Activated CD4-positive, alpha-beta T cell treated with anti-CD3 and anti-CD28 coated beads, Interleukin-2, amount 10 ng/mL, durations not matched to agents 24 days and 14 days (primary cell): ENCODE measurements at places on chromosomes 5 and 9. TPM values are rescaled to one million over a fixed set of nuclear protein-coding genes. Genes with fewer than 3 reads are reported as not detected.
A peak's percentile ranks its signal among the peaks of the same experiment; 100 is the strongest.

- DNase-seq, result no peak
Measured at GRCh38 chr5:134957920-134958608, 9.6 kb upstream of the CATSPER3 start.

Gene SIGMAR1
- 117 and 128 TPM in 2 replicates for total RNA-seq

DNA sequence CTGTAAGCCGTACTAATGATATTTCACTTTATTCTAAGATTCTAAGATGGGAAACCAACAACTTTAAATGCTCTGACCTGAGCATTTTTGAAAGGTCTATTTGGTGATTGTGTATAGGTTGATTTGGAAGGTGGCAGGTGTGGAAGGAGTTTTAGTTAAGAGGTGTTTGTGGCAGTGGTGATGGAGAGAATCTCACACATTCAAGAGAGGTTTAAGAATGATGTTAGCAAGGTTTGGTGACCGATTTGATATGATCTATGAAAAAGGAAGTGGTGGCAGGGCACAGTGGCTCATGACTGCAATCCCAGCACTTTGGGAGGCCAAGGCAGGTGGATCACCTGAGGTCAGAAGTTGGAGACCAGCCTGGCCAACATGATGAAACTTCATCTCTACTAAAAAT, 319.2 kb upstream of the CD180 start:
- no peak for DNase-seq

GRCh38 chr5:172098046-172098445, 90.0 kb downstream of the STK10 start:
- no peak for DNase-seq

GRCh38 chr9:108297073-108297472, 558.7 kb downstream of the ACTL7B start:
- no peak for DNase-seq

DNA sequence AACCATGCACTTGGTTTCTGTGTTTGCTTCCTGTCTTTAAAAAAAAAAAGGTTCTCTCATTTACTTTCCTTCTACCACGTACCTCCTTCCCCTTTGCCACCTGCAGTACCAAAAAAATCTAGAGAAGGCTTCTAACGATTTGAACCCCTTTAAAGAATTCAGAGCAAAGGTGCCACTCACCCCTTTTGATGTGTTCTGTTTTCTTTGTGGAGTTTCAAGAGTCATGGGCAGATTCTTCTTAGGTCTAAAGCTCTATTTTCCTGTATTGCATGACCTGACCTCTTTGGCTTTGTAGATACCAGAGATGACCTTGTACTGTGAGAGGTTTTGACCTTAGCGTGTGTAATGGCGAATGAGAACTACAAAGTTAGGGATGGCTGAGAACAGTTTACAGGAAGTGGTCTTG, 29.0 kb downstream of the TXNDC8 start:
- DNase-seq, result no peak

Gene BTNL9
- total RNA-seq, result 0.23 TPM in 1 of 2 replicates, not detected in the other

DNA sequence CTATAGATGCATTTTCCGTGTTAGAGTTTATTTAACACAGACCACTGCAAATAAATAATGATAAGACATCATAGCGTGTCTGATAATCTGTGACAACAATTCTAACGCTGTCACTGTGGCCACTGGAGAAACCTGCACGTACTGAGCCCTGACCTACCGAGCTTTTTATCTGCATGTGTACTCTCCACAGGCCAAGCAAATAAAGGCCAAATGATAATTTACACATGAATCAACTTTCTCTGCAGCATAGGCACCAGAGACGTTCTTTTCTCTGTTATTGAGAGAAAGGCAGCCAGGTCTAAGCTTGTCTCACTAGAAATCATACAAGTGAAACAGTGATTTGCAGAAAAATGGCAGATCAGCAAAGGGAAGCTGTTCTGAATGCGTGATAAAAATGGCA, 75.8 kb downstream of the POU5F2 start:
- no peak for DNase-seq

DNA sequence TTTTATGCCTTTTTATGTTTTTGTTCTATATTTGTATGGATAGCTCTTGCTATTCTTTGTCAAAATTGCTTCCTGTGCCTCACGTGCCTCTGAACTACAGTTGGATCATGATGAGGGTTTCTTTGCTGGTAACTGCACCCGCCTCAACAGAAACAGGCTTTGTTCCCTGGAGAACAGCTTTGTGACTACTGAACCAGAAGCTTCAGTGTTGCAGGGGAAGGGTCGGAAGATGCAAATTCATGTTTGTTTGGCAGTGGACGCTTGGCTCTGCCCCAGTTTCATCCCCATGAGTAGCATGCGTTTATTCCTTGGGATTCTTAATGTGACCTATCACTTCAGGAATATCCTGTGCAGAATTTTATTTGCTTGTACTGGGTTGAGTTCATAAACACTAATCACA, 959.1 kb upstream of the WWC1 start:
- DNase-seq, result no peak

DNA sequence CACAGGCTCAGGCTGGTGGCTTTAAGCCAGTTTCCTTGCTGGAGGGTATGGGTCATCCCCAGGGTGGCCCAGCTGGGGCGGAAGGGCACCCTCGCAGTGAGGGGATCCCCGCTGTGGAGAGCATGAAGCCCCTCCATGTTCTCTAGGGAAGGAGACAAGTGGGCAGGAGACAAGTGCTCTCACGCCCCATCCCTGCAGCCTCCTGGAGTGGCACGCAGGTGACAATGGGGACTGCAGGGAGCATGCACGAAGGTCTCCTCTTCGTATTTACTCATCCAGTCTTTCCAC, 83.3 kb downstream of the GTF3C4 start:
- DNase-seq, result no peak

DNA sequence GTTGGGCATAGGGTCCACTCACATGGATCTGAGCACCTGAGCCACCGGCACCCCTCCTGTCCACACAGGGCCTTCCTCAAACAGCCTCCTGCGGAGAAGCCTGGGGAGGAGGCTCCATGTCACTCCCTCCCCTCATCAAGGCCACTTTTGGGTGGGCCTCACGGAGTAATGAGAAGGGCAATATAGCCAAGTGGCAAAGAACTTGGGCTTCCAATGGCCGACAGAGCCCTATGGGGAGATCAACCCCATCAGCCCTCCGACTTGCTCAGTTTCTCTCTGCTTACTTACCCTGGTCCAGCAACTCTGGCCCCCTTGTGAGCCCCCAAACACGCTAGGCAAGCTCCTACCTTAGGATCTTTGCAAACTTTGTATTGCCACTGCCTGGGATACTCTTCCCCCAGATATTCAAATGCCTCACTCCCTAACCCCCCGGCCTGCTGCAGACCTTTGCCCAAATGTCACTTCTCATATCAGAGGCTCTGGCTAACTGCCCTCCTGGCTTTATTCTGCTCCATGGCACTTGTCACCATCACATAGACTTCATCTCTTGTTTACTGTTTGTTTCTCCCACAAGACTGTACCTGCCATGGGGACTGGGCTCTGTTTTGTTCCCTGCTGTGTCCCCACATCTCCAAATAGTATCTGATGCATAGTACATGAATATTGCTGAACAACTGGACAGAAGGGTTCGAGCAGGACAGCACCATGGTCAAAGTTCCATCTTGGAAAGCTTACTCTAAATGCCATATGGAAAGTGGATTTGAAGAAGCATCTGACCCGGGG, 220.8 kb downstream of the FSTL4 start:
- no peak for DNase-seq

DNA sequence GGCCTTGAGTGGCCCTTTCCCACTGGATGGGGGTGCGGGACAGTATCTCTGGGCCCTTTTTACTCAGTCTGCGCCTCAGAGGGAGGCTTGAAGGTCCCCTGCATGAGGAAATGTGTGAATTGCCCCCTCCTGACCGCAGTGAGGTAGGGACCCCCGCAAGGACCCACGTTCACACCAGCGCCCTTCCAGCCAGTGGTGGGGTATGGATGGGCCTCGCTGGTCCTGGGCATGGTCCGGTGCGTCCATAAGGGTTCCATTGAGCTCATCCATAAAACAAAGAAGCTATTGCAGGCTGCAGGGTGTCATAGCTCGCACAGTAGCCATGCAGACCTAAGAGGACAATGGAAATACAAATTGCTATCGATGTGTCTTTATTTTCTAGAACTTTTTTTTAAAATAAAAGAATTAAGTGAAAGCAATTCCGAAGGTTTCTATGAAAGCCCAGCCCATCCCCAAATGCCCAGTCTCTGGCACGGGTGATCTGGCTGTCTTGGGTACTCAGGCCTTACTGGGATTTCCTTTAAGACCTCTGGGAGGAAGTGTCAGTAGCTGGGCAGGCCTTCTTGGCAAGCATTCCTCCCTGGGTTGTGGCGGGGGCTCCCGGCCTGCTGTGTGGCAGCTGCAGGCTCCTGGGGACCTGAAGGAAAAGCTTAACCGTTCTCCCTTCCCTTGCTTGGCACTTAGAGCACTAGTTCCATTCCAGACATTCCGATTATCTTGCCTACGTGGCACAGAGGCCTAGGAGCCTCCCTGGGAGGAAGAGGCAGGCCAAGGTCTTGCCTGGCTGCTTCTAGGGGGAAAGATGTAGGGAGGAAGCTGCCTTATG, 1.5 kb upstream of the SEMA5A start:
- no peak for DNase-seq

GRCh38 chr5:127849408-127849807, 146.2 kb downstream of the CCDC192 start:
- no peak for DNase-seq

- DNase-seq, result no peak
Measured at GRCh38 chr5:68330574-68330973, 115.0 kb downstream of the PIK3R1 start.

DNA sequence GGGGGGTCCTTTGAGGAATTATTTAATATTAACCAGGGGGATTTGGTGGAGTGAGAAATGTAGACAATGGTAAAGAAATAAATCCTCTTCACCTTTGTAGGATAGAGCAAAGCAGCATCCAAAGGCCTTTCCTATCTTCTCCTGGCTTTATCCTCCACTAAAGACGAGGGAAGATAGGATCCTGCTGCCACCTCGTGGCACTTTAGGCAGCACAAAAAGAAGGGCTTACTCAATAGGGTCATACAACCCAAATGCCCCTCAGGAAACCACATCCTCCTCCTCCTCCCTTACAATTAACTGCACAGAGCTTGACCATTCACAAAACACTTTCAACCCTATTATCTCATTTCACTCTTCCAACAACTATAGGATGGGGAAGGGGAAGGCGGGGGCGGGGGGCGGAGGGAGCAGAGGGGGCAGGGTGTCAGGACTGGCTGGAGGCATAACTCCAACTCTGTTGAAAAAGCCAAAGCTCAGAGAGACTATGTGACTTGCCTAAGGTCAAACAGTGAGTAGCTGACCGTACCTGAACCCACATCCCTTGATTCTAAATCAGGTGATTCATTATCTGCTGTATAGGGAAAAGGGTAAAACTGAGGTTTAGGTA, 45.4 kb upstream of the MYOT start:
- DNase-seq, result no peak

DNA sequence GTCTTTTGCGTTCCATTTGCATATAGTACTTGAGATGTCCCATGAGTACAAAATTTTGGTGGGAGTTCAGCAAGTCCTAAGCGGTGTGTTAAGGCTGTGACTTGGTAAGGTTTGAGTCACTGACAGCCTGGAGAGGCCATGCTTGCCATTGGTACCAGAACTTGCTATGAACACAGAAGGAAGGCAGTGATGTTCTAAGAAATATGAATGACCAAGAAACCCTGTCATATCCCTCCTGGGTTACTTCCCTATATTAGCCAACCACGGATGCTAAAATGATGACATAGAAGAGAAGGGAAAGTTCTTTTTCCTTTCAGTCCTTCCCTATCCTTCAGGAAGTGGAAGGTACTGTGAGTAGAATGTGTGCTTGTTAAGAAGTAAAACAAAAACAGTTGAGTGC, 136.7 kb downstream of the GCNT1 start:
- no peak for DNase-seq

Gene MRNIP
- 27.6 and 27.8 TPM in 2 replicates for total RNA-seq

Gene GRXCR2
- not detected in 2 replicates for total RNA-seq

- DNase-seq, result peak; percentile 77
Measured at GRCh38 chr5:156929366-156929948, 33.6 kb downstream of the TIMD4 start.

Gene SLC25A2
- 0.14 and 0.23 TPM in 2 replicates for total RNA-seq

- DNase-seq, result no peak
Measured at GRCh38 chr9:117747386-117747970, 43.3 kb downstream of the TLR4 start.

DNA sequence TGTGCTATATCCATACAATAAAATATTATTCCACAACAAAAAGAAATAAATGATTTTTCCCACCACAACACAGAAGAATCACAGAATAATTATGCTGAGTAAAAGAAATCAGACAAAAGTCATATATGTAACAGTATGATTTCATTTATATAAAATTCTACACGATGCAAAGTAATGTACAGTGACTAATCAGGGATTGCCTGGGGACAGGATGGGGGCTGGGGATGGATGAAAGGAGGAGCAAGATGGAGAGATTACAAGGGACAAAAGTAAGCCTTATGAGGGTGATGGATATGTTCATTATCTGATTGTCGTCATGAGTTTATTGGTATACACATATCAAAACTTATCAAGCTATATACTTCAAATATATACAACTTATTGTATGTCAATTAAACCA, 154.0 kb downstream of the FBN2 start:
- DNase-seq, result no peak

GRCh38 chr9:29514862-29515261, 1941.6 kb upstream of the C9orf72 start:
- no peak for DNase-seq

- DNase-seq, result no peak
Measured at GRCh38 chr5:1367149-1367548, 22.2 kb upstream of the CLPTM1L start.

Gene TMC1
- total RNA-seq, result not detected in 2 replicates

Gene CCL19
- total RNA-seq, result not detected in 2 replicates
